ENCODE measurements at places on chromosomes 3 and 15.
A peak's percentile ranks its signal among the peaks of the same experiment; 100 is the strongest.

GRCh38 chr3:42988097-42988496 is 9.0 kb downstream of the GASK1A start:
- DNase-seq: no peak

DNA sequence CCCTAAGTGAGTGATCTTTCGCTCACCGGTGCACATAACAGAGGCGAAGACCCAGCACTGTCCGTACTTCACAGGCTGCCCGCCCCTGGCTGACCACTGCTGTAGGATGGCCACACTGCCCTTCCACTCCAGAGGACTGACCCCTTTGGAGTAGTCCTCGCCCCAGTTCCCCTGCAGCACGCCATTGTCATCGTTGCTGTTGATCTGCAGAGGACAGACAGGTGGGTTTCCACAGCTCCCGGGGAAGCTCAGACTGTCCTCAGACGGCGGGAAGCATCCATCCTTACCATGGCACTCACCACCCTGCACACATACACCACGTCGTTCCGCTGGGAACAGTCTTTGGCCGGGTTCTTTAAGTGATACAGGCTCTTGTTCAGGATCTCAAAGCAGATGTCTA is 20.5 kb upstream of the TGM5 start:
- DNase-seq: no peak

DNA sequence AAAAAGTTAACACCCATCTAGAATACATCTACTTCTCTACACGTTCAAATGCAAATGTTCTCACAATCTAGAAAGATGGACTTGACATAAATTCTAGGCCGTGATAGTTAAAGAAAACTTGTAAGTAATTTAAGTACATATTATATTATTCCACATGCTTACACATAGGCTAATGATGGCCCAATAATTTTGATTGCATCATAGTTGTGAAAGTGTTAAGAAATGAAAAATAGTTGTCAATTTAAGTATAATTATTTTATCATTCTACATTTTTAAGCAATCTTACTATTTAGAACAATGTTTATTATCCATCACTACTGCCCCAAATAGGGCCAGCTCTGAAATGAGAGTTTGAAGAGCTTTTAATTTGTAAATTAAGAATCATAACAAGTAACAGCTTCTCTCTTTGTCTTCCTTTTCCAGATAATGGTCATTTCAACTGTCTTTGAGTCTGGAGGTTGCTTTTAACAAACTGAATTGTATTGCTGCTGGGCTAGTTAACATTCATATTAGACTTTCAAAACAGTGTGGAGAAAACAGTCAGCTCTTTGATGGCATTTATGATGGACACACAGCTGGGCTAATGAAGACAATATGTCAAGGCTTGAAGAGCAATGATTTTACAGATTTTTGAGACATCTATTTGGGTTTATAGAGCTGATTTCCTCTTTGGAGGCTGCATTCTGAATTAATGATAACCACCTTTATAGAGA is 246.1 kb upstream of the KCNH8 start:
- DNase-seq: no peak

DNA sequence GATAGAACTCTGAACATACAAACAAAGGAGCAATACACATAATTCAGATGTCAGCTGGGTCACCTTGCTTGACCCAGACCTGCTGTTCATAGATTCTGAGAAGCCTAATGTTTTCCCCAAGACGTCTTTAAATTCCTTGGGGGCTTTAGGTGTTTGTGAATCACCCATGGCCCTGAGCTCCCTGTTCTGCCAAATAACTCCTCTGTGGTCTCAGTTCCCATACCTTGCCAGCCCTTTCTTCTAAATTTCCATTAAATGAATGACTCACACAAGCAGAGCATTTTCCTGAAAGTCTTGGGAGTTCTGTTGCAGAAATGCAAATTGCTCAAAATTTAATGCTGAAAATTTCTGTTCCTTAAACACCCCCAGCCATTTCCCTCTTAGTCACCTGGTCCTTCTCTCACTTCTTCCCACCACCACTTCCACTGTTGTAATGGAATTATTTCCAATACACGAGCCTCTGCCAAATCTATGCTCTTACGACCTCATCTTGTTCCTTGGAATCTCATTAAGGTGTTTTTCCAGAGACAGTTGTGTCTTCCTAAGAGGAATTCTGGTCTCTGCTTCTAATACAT is 33.4 kb upstream of the PSMD6 start:
- peak; percentile 85 for DNase-seq

DNA sequence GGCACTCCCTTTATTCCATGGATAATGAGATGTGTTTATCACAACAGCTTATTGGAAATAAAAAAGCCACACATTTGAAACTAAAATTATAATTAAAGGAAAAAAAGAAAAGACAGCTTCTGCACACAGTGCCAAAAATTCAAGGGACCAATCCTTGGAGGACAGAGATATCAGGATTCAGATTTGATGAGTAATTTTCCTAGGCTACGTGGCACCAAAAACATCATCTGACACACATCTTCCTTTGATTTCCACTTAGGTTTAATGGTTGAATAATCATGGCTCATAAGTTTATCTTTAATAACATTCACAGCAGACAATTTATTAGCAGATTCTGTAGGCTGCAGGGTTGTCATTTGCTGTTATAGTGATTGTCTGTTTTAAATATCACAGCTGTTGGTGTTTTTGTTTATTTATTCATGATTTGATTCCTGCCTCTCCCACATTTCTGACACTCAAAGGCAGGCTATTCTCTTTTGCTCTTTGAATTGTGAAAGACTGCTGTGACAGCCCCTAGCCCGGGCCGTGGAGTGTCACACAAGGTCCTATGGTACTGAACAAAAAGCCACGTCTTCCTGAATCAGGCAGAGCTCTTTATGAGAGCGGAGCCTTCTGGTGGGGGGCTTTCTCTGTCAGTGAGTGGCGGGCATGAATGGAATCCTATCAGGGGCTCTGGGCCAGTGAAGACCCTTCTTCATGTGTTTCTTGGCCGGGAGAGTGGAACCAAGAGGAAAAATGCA is 708.5 kb downstream of the SQOR start:
- DNase-seq: no peak

DNA sequence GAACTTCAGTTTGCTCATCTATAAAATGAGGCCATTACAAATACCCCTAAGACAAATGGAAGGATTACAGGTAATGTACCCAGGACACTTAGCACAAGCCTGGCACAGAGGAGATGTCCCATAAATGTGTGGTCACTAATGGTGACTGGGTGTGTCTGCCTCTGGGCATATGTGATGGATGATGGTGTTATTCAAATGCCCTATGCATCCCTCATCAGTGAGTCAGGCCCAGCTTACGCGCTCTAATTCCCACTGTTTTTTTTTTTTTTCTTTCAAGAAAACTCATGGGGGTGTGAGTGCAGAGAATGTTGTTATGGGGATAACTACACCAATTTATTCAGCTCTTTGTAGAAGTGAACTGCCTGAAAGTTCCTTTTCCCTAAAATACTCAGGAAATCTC is 23.6 kb upstream of the KIF23 start:
- peak; percentile 82 for DNase-seq

DNA sequence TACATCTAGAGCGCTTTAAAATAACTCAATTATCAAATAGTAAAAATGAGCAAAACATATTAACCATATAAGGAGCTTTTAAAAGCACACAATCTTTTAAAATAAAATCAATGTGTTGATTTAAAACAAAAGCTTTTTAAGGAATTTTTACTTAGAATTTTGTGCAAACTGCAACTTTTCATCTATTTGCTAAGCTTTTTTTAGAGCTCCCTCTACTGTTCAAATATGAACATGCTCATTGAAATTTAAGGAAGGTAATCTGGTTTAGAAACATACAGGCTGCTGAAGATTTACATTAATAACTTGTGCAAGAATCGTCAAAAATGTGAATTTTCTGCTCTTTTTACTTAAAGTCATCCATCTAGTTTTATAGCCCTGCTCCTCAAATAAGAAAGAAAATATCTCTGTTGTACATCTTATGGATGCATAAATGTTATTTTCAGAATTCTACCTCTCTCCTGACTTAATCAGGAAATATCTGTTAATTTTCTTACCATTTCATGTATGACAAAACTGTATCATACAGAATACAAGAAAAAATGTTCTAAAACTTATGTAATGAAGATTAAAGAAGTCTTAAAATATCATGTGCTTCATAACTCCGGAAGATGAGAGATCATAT is 469.4 kb upstream of the ROBO2 start:
- peak; percentile 4 for DNase-seq

DNA sequence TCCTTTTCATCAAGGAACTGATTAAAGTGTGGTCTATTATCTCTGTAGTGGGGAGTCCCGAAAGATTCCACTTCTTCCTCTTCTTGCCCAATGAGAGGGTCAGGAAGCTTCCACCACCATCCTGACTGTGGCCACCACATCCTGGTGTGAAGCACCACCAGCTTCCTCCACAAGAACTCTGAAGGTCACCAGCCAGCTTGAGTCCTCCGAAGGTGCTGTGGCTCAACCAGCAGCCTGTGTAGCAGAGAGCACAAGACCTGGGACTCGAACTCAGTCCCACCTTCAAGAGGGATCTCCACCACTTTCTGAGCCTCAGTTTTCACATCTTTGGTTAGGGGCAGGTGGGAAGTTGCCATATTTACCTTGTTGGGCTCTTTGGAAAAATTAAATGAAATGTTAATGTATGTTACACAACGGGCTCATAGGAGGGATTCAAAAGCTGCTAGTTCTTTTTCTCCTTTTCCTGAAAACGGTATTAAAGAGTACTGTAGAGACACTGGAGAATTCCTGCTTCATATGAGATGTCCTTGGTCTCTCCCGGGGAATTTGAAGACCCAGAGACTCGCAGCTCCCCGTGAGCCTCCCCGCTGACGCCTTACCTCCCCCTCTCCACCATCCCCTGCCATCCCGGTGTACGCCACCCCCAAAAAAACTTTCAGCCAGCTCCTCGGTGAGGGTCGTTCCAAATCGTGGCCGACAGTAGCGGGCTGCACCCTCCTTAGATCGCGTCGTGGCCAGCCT is 816 bp upstream of the ACAN start:
- DNase-seq: no peak

GRCh38 chr15:63076714-63077046 is 34.1 kb downstream of the TPM1 start:
- no peak for DNase-seq

DNA sequence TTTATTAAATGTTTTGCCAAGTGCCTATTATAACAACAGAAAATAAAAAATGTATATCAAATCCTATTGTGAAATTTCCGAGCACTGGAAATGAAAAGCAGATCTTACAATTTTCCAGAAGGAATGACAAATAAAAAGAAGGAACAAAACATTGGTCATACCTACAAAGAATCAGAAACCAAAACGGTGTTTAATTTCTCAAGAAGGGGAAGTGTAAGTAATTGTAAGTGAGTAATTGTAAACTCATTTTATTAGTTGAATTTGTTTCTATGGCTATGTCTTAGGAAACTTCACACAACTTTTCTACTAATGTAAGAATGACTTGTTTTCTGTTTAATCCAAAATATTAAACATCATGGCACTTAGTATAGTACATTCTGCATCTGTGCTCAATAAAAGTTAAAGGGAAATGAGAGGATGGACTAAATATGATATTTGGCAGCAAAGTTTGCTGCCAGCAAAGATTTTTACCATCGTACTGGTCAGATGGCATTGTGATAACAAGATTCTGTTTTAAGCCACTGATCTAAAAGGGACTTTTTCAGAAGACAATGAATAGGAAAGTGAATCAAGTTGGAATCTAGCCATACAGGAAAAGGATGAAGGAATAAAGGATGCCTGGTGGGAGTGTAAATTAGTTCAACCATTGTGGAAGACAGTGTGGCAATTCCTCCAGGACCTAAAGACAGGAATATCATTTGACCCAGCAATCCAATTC is 232.4 kb downstream of the NFKBIZ start:
- no peak for DNase-seq

DNA sequence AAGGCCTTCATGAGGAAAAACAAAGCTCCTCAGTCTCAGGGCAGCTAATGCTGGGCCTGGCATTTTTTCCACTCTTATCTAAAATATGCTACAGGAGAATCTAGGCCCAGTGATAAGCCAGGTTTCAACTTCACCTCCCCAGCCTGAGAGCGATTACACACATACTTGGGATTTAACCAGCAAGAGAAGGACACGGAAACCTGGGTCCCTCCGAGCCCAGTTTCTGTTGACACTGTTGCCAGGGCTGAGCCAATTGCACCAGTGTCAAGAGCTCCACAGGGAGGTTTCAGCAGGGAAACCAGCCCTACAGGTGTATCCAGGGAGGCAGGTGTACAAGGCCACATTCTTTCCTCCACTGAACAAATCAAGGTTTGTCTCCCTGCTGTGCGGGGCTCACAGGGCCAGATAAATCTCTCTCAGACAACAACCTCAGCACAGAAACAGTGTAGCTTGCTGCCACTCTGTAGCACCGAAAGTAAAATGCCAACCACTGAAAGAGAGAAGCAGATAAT is 85.4 kb downstream of the MAGI1 start:
- DNase-seq: no peak

DNA sequence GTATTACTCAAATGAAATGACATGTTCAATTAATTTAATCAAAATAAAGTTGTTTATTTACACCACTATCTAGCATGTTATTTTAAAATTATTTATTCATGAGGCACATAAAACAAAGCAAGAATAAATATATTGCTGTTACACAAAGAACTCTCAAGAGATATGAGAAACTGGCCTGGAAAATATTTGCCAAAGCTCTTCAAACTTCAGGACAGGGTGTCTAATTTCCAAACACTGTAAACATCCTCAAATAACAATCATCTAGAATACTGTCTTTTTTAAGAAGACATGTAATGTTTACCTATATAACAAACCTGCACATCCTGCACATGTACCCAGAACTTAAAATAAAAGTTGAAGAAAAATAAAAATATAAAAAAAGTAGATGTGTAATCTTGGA is 876.6 kb downstream of the TUSC7 start:
- no peak for DNase-seq

DNA sequence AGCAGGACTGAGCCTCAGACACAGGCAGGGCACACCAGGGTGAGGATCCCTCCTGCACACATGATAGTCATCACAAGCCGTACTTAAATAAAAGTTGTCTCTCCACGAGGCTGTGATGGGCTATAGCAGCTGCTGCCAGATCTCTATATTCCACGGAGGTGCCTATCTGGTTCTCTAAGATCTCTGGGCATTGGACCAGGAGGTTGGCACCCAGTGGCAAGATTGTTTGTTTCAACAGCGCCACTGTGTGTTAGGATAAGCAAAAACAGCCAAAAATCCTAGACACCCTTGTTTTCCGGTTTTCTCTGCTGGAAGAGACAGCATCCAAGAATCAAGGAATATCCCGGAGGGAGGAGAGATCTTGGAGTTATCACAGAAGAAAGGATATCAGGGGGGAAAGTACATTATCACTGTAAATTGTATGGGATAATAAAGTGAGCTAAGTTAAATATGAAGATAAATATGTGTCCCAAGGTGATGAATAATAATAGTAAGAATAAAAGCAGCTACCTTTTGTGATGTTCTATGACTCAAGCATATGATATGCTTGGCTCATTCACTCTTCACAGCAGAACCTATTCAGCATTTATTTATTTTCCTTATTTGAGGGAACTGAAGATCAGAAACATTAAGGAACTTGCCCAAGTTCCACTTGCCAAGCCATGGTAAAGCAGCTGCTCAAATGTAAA is 90.6 kb upstream of the AKAP13 start:
- DNase-seq: peak; percentile 54

- DNase-seq: no peak
These were observed 232.5 kb downstream of the UACA start for GRCh38 chr15:70530906-70531305.

Data from fibroblast of mammary gland (primary cell).